ENCODE measurements at places on chromosomes 4 and X.

GRCh38 chr4:152920768-152921167, 15.4 kb upstream of the FHDC1 start:
- DNase-seq: no peak

DNA sequence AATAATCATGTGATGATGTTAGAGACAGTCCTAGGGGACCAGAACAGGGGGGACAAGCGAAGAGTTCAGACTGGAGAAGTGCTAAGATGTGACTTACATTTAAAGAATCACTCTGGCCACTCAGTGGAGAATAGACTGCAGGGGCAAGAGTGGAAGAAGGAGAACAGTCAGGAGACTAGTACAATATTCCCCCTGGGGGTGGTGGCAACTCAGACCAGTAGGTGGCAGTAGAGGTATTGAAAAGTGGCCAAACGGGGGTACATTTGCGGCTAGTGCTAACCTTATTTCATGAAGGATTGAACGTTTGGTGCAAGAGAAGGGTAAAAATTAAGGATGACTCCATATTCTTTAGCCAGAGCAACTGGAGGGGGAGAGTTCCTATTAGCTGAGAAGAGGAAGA, 2.7 kb upstream of the BMX start:
- peak; percentile 28 for DNase-seq

DNA sequence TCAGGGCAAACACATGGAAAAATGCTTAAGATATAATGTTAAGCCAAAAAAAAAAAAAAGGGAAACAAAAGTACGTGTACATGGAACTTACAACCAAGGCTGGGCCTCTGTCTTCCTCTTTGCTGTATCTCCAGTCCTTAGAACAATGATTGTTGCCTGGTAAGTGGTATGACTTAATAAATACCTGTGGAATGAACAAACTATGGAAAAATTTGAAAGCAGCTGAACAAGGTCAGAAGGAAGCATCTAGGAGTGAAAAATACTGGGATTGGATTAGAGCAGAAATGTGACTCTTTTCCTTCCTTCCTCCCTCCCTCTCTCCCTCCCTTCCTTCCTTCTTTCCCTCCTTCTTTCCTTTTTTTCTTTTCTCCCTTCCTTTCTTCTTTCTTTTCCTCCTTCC, 54.2 kb upstream of the SMIM10 start:
- DNase-seq: no peak

DNA sequence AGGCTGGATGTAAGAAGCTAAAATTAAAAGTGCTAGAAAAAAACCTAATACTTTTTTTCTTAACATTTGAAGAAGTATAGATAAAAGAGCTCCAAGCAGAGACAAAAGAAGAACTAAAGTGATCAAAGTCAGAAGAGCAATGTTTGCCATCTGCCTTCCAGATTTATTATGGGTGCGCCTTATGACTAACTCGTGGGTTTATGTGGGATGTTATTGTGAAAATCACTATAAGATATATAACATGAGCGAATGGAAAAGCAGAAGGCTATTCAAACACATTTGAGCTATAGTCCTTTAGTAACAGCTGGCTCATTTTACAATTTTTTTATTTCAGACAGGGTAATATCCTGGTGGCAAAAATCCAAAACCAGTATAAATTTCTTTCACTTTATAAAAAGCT, 1040.7 kb downstream of the RAPGEF2 start:
- DNase-seq: no peak

- peak; percentile 23 for DNase-seq
Measured at GRCh38 chr4:37793562-37793961, 32.9 kb upstream of the PGM2 start.

DNA sequence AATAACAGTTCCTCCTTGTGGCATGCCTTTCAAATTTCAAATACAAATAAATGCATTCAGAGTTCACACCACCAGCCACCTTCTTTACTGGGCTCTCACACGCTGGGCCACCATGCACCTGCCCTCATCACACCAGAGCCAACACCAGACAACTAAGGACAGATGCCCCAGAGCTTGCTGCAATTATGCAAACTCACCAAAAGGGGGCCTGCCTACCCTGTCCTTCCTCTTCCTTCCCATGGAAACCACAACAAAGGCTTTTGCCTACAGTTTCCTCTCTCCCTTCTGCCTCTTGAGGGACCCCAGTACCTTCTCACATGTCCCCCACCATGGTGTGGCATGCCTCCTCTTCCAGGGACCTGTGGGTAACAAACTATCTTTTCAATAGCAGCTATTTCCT, 1333.9 kb upstream of the TENM3 start:
- no peak for DNase-seq

- DNase-seq: peak; percentile 71
Measured at GRCh38 chr4:93791570-93792195, 36.9 kb upstream of the ATOH1 start.

DNA sequence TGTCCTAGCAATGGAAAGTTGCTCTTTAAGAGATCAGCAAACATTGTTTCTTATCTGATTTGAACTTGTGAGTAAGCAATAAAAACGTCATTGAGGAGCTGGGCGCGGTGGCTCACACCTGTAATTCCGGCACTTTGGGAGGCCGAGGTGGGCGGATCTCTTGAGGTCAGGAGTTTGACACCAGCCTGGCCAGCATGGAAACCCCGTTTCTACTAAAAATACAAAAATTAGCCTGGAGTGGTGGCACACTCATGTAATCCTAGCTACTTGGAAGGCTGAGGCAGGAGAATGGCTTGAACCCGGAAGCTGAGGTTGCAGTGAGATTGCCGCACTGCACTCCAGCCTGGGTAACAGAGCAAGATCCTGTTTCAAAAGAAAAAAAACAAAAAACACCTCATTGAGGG, 11.2 kb upstream of the PLAC8 start:
- no peak for DNase-seq

DNA sequence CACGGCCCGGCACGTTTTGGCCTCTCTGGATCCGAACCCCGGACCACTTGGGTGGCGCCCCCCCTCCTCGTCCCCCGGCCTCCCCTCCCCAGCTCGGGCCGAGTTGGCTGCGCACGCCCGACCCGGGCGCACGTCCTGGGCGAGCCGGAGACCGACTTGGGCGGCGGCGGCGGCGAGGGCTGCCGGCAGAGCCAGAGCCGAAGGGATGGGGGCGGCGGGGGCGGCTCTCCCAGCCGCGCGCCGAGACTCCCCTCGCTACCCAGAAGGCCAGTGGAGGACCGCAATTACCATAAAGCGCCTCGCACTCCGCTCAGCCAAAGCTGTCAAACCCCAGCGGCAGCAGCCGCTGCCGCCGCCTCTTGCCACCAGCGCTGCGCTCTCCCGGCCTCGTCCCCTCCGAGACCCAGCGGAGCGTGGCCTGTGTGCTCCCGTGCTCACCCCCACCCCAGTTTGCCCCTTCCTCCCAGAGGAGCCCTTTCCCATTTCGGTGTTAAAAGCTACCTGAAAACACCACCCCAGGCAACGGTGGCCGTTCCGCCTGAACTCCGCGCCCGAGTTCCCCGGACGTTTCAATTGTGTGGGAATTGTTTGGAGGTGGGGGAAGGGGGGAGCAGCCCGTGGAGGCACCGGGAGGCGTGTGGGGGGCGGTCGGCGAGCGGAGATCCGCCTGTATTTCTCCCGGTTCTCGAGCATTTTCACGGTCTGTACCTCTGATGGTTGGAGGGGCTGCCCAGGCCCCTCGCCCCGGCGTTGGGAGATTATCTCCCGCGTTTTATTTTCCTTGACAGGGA, 701 bp upstream of the BCOR start:
- peak; percentile 42 for DNase-seq

DNA sequence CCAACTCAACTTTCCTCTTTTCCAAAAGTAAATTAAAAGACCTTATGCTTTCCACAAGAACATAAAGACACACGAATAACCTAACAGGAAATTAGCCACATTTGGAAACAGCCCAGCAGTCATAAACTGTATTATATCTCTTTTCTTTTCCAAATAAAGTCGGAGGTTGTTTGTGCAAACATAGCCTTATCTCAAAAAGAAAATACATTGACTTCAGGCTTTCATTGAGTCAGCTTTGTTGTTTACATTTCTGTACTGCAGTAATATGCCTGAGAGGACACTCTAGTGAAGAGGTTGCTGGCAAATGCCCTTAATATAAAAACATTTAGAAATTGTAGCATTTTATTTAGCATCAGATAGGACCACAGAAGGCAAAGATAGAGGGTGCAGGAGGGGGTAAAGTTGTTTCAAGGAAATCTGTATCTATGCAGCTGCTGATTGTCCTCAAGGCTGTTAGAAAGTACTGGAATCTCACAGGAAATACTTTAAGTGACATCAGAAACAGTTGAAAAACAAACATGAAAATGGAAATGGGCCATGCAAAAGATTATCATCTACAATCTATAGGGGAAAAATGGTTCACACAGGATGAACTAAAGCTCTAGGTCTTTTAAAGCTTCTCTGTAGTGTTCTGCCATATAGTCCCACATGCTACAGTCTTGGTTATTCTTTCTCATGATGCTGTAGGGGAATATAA, 14.5 kb downstream of the LNX1 start:
- no peak for DNase-seq

DNA sequence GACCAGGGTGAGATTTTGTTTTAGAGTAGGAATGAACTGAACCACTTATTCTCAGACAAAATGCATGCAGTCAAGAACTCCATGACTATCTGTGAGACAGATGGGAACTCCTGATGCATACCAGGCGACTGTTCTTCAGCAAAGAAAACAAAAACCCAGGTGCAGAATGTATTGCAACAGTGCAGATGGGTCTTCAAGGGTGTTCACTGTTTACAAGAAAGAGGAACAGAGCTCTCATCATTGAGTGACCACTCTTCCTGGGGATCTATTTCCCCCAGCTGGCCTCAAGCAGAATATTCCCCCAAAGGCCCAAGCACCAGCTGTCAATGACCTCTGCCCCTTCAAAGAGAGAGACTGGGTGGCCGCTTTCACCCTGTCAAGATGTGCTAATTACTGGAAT, 39.7 kb upstream of the BMP3 start:
- no peak for DNase-seq

DNA sequence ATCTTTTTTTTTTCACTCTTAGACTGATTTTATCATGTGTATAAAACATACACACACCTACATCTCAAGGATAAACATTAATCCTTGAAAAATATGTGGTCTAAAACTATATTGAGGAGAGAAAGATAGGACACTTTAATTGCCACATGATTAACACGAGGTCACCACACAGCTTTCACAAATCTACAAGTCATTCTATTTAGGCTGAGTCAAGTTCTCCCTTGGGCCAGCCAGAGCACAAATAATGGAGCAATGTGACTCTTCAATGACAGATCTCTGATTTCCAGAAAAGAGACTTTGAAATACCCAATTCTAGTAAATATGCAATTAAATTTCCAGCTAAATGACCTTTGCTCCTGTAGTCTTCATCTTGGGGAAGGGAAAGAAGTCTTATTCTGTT, 12.9 kb upstream of the ADH4 start:
- DNase-seq: no peak

- no peak for DNase-seq
Measured at GRCh38 chr4:8783736-8784135, 87.9 kb downstream of the HMX1 start.

DNA sequence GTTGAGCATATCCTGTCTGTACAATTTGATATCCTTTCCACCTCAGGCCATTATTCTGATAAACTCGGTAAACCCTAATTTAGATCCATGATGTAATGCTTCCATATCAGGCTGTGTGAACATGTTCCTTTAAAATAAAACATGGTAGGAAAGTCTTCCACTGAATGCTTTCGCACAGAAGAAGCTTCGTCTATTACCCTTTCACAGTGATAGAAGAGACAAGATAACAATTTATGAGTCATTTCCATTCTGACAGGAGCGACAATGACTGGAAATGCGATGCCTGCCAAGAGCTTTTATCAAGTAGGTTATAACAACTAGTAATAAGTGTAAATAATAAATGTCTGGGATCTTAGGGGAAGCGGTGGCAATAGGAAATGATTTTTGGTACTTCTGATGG, 98.8 kb downstream of the TTC29 start:
- DNase-seq: no peak

- no peak for DNase-seq
Measured at GRCh38 chrX:102672856-102673255, 21.6 kb downstream of the GPRASP1 start.

DNA sequence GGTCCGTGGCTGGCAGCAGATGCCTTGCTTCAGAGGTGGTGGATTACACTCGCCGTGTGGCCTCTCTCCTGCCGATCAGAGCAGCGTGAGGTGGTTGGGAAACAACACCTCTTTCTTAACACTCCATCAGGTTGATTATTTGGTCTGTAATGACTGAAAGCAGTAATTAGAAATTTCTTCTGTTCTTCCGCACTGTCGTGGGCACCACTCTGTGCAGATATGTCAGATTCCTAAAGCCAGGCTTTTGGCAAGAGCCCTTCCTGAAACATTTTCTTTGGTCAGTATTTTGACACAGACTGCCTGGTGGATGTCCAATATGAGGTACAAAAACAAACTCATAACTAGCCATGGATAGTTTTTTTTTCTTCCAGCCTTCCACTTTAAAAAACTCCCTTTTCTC, 100.9 kb downstream of the FNIP2 start:
- no peak for DNase-seq

GRCh38 chrX:132689612-132690563, 201.1 kb upstream of the MBNL3 start:
- no peak for DNase-seq

DNA sequence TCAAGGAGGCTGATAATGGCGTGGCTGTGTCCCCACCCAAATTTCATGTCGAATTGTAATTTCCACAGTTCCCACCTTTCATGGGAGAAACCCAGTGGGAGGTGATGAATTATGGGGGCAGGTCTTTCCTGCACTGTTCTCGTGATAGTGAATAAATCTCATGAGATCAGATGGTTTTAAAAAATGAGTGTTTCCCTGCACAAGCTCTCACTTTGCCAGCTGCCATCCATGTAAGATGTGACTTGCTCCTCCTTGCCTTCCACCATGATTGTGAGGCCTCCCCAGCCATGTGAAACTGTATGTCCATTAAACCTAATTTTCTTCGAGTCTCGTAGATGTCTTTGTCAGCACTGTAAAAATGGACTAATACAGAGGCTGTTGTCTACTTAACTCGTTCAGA, 488.3 kb downstream of the SPRY1 start:
- DNase-seq: no peak

- DNase-seq: no peak
Measured at GRCh38 chr4:83436680-83437079, 18.9 kb downstream of the HELQ start.

DNA sequence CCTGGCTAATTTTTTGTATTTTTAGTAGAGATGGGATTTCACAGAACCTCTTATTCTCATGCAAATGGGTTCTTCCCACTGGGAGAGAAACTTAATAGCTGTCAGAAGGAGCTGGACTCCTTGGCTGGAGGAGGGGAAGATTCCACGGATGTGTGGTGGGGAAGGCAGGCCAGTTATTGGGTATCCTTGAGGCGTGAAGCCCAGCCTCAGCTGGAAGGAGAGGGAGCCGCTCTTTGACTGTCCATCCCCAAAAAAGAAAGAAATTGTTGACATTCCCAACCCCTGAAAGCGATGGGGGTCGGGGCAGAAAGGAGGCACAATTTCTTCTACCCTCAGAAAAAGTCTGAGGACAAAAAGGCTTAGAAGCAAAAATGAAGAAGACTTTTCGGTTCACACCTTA, 983.1 kb upstream of the PABPC4L start:
- DNase-seq: no peak

- no peak for DNase-seq
Measured at GRCh38 chr4:67451464-67451863, 93.8 kb downstream of the CENPC start.
